ENCODE measurements at places on chromosomes 5 and 9. TPM values are rescaled to one million over a fixed set of nuclear protein-coding genes. Genes with fewer than 3 reads are reported as not detected.

The FAM81B gene
- total RNA-seq = 0.20 TPM

The IL7R gene
- 1.2 TPM for total RNA-seq

The INSL6 gene
- total RNA-seq = not detected

DNA sequence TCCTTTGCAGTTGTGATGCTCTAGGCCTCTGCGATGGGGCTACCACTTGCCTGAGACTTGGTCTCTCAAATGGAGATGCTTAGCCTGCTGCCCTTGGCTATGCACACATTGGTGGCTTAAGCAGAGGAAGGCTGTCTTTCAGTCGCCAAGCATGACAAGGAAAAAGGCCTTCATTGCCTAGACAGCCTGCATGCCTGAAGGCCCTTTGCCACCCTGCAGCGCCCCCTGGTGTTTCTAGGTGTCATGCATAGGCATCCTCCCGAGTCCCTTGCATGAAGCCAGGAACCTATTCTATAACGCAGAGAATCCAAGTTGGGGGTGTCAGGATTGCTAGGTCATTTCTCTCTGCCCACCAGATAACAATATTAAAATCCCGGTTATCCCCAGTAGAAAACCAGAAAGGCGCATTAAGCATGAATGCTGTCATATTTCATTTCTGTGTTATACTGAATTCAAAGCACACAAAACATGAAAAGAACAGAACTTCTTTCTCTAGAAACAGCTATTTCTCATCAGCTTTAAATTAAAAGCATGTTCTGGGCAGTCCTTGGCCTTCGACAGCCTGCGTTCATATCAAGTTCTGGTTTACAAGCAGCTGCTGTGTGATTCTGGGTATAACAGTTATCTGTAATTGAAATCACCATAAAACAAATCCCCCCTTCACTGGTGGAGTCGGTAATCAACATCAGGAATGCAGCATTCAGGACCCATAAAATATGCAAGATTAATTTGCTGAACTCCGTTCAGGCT, 59.7 kb upstream of the TRPC7 start:
- DNase-seq = peak; percentile 5

DNA sequence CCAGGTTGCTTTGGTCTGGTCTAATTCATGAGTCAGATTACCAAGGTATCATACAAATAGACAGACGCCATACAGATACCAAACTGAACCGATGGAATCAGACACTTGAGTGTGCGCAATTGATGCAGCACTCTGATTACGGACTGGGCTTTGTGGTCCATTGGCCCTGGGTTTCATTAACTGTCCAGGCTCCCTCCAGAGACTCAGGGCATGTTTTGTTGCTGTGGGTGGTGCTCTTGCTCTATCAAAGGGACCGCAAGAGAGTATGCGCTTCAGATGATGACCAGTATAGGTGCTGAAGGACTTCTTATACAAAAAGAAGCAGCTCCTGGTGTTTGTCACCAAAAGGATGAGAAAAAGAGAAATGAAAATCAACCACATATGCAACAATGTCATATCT, 36.9 kb upstream of the ANKRD55 start:
- no peak for DNase-seq

- no peak for DNase-seq
These were observed 22.9 kb upstream of the DENND1A start for GRCh38 chr9:123952641-123953495.

- no peak for DNase-seq
These were observed 2.8 kb downstream of the DCANP1 start for GRCh38 chr5:135444360-135444759.
